Stimulated activated CD4-positive, alpha-beta T cell treated with anti-CD3 and anti-CD28 coated beads, TNF-alpha, amount 100 ng/mL, for 1 hour (primary cell): ENCODE measurements at places on chromosomes 5 and 9.

- no peak for DNase-seq
These were observed 2.0 kb upstream of the ZNF462 start for GRCh38 chr9:106860721-106861639.

DNA sequence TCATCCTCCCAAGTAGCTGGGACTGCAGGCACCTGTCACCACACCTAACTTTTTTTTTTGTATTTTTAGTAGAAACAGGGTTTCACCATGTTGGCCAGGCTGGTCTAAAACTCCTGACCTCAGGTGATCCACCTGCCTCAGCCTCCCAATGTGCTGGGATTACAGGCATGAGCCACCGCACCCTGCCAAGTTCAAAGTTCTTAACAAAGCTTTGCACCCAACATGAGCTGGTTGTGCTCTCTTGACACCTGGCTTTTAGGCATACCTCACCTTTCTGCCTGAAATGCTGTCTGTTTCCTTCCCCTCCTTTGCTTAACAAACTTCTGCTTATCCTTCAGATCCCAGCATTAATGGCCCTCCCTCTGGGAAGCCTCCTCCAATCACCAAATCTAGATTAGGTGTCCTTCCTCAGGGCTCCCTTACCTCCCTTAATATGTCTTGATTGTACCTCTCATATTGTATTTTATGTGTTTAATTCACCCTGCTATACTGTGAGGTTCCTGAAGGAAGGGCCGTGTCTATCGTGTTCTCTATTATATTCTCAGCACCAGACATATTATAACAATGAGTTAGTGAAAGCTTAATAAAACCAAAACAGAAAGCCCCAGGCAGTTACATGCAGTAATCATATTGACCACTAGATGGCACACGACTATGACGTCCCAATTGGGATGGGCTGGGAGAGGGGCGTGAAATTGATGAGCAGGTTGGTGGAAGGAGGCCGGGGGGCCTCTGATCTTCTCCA, 62.9 kb upstream of the PPARGC1B start:
- no peak for DNase-seq

- no peak for DNase-seq
These were observed 18.2 kb downstream of the TENT2 start for GRCh38 chr5:79630444-79630843.

- no peak for DNase-seq
These were observed 55.1 kb upstream of the KDM4C start for GRCh38 chr9:6702707-6703106.

GRCh38 chr5:169696621-169697510, 59.8 kb downstream of the DOCK2 start:
- no peak for DNase-seq

DNA sequence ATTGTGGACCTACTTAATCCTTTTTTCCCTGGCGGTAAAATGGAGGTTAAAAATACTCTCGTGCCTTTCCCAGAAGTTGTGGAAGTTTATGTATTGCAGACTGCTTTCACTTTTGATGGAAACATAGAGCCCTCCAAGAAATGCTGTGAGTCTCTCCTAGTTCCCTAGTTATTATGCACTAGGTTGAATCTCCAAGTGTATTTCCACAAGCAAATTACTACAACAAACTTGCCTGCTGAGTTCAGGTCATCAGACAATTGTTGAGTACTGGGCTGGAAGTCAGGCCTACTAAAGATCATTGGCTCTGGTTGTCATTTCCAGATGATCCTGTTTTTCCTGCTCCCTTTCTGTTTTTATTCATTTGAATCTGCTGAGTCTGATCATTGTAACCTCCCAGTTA, 104.1 kb downstream of the CD180 start:
- DNase-seq = no peak

GRCh38 chr5:96946381-96946780, 10.5 kb downstream of the LNPEP start:
- DNase-seq = no peak

- DNase-seq = no peak
These were observed 62.0 kb upstream of the RNF130 start for GRCh38 chr5:180133551-180133950.

DNA sequence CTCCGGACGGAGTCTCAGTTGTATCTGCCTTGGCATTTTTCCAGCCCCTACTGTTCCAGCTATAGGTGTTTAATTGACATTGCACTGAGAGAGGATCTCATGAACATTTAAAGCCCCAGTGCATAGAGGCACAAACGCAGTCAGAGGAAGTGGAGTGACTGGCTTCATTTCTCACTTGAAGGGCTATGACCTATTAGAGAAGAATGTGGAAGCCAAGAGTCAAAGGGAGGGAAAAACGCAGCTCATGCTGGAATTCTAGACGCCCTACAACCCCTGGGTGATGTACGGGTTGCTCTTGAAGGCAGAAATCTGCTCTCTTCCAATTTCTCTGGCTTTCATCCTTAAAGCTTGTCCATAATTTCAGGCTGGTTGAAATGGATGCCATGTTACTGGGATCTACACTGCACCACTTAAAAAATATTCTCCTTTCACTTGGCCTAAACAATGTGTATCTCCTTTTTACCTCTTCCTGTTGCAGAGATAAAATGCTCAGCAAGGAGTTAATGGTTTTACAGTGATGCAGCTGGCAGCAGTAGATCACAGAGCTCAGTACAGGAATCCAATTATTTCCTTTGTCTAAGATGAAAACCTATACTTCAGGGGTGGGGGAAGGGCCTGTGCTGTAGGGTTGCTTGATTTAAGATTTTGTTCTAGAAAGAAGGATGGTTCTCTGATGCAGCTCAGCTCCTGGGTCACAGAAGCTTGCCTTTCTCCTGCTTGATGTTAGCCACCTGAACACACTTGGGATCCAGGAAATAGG, 61.8 kb upstream of the MAMDC2 start:
- no peak for DNase-seq

DNA sequence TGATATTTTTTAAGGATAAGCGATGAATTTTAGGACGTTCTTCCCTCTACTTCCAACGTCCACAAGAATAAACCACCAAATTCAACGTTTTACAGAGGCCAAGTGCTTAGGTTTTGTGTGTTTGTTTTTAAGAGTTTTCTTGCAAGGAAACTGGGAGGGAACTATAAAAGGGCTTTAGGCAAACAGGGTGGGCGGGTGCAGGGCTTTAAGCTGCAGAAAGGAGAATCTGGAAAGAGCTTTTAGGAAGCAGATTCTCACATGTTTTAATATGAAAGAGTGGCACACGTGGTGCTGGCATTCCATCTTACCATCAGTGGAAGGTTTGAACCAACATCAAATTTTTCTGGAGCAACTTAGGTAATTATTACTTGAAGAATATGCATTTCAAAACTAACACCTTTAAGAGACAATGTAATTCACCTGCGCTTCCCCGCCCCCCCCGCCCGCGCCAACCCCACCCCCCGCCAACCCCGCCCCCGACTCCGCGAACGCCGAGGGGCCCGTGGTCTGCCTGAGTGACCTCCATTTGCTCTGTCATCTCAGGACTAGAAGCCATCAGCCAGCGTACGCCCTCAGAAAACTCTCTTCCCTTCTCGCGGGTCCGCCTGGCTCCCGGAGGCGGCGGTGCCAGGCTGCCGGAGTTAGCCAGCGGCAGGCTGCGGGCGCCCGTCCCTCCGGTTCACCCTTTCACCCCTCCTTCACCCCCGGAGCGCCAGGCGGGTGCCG, 911 bp upstream of the PIK3R1 start:
- no peak for DNase-seq

- no peak for DNase-seq
These were observed 12.9 kb upstream of the CAST start for GRCh38 chr5:96649251-96649662.

DNA sequence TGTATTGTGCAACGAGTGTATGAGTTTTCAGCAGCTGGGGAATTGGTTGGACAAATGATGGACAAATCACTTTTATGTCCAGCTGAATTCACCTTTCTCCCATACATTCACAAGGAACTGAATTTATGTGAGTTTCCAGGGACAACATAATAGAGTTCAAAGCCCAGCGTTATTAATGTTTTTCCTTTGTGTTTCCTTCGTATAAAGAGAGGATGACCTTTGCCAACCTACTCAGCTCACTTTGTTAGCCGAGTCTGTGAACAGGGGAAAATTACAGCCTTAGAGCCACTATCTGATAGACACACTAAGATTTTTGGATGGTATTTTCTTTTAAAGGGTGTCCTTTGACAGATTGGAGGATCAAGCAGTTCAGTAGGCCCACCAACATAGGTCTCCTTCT, 352.5 kb downstream of the KIF4B start:
- DNase-seq = no peak

- no peak for DNase-seq
These were observed 108.5 kb downstream of the FEM1C start for GRCh38 chr5:115435778-115436712.

DNA sequence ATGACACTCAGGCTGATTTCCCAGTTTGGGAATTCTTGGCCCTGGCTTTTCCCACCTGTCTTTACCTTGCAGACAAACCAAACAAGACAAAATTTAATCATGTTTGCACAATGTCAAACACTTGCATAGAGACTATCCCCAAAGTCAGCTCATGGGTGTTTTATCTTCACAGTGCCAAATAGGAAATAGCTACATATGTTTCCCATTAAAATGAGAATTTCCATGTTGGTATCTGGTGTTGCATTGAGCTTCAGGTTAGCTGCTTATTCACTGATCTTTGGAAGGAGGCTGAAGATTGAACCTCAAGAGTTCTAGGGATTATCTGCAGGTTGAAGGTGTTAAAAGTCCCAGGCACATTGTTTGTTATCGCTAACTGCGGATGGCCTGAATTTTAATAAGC, 19.5 kb downstream of the MAP1B start:
- DNase-seq = no peak

- DNase-seq = no peak
These were observed 11.6 kb downstream of the COL27A1 start for GRCh38 chr9:114166614-114167572.

GRCh38 chr5:39696672-39697398, 272.1 kb upstream of the DAB2 start:
- no peak for DNase-seq

DNA sequence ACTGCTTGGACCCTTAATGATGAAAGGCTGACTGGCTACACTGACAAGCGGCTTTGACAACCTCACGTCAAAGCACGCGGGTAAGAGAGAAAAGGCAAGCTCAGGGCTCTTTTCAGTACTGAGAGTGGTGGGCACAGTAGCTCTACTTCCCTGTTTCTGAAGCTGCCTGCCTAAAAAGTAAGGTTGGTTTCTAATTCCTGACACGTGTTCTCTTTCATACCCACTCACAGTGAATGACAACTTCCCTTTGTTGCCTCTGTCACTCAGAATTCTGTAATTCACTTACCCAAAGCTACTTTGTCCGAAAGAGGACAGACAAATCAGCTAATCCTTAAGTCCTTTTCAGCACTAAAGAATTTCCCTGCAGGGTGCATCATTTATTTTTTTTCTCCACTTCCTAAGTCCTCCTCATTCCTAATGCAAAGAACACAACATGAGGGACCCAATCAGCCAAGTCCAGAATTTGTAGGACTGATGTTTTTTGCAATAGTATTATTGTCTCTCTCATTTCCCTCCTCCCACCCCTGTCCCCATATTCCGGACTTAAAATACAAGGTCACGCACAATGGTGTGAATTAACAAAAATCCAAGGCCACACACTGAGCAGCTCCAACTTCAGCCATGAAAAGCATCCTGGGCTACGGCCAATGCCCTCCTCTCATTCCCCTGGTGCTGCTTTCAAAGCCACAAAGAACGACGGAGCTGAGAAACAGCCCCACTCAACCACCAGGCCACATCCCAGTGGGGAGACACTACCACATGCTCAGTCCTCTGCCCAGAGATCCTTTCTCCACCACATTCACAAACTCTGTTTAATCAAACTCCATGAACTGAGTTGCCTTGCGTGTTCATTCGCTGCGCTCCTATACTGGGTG, 221.0 kb downstream of the TSSK1B start:
- no peak for DNase-seq

- DNase-seq = no peak
These were observed 1.7 kb upstream of the TMCO6 start for GRCh38 chr5:140637371-140638100.

- no peak for DNase-seq
These were observed 8.0 kb upstream of the PLPP6 start for GRCh38 chr9:4654084-4654483.

DNA sequence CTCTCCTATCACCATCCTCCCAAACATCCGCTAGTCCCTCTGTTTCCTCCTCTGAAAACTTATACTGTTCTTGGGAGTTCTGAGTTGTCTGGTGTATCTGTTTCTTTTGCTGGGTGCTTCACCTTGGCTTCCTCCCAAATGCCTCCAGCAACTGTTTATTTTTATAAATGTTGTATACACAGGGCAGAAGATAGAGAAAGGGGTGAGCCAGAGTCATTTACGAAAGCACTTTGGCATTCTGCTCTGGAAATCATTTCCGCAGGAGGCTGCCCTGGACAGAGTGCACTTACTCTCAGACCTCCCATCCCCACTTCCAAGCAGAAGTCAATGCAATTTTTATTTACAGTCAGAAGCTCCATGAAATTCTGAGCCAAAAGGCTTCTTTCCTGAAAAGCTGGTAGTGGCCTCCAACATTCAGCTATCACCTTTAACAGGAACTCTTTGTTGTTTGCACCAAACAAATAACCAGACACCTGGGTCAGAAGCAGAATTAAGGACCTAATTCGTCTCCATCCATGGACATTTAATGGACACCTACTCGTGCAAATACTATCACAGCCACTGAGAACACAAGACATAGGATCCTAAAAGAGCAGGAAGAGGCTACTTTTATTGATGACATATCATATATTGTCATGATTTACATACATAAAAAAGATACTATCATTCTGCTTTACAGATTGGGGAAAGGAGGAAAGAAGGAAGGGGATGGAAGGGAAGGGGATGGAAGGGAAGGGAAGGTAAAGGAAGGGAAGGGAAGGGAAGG, 229.5 kb upstream of the PAPPA start:
- no peak for DNase-seq

GRCh38 chr5:138177941-138178515, 402 bp downstream of the BRD8 start:
- no peak for DNase-seq

GRCh38 chr5:159230657-159231056, 21.3 kb upstream of the RNF145 start:
- no peak for DNase-seq

DNA sequence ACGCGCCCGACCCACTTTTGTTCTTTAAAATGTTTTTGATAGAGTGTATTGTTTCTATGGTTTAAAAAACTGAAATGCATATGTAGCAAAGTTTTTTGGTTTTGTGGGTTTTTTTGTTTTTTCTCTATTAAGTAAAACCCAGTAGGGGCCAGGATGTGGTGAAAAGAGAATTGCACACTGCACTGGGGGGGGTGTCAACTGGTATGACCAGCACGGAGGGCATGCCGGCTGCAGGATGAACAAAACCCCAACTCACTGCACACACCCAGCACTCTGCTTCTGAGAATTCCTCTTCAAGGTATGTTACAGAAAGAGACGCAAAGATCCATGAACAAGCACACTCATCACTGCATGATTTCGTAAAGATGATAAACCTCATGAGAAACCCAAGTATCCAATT, 75.0 kb downstream of the STK10 start:
- DNase-seq = peak; percentile 24
